Stimulated activated CD8-positive, alpha-beta memory T cell treated with anti-CD3 and anti-CD28 coated beads, Interleukin-4, amount 100 ng/mL, for 4 hours (primary cell): ENCODE measurements at places on chromosomes 12 and 14.

DNA sequence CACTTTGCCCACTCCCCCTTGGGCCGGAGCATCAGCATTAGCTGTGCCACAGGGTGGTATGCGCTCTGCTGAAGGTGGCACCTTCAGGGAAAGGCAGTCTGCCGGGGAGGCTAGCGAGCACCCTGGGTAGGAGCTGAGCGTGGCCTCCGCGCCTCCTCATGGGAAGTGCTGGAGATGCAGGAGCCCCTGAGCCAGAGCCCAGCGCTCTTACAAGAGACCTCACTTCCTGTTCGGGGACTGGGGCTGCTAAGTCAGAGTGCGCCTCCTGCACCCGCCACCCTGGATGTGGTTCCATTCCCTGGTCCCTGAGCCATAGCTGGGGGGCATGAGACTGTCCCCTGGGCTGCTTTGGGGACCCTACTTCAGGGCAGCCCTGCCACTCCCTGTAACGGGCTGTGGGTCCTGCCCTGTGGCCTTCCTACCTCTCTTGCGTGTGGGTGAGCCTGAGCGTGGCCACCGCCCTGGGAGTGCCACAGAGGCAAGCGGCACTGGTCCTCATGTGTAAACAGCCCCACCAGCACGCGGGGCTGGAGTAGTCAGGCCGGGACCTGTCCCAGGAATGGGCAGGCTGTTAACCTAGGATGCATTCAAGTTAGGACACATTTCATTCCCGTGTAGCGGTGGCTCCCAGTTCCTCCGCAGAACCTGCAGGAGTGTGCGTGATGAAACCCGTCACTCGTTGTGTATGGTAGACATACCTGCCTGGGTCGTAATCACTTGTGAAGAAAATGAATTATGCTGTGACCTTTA, 19.4 kb downstream of the COA8 start:
- DNase-seq = no peak

DNA sequence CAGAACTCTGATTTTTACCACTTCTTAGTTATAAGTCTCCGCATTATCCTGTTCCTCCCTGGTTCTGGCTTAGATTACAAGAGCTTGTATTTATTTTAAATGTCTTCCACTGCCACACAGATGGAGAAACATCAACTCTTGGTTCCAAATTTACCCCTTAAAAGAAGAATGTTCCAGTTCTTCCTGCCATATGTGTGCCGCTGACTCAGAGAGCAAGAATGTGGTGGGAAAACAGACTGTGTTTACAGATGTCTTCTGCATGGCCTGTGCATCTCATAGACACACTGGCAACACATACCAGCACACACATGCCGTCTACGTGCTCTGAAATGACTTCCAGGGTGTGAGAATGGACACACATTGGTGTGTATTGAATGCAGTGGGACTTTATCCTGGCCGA, 383.0 kb downstream of the LRIG3 start:
- no peak for DNase-seq

GRCh38 chr14:93346926-93347721, at the start of gene COX8C:
Gene COX8C, plus strand, starts transcription at chr14:93347182. Its CDS starts 87 bp downstream, at chr14:93347269.
- DNase-seq = no peak

DNA sequence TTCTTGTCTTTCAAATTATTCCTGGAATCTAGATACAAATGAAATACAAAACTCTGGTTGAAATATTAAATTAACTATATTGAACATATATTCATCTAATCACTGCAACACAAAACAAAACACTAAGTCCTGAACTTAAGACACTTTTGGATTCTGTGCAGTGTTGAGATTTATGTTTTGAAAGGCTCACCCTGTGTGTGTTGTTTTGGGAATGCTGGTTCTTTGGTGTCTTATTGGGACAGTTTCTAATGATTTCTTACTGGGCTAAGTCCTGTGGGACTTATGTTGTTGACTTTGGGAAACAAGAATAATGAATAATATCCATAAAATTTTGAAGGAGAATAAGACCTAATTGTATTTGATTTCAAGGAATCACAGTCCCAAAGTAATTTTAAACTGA, 153.2 kb downstream of the NAV3 start:
- DNase-seq = no peak

GRCh38 chr12:4174417-4174816, 99.1 kb upstream of the CCND2 start:
- DNase-seq = no peak

GRCh38 chr12:116065606-116066005, 211.9 kb downstream of the MED13L start:
- DNase-seq = no peak

DNA sequence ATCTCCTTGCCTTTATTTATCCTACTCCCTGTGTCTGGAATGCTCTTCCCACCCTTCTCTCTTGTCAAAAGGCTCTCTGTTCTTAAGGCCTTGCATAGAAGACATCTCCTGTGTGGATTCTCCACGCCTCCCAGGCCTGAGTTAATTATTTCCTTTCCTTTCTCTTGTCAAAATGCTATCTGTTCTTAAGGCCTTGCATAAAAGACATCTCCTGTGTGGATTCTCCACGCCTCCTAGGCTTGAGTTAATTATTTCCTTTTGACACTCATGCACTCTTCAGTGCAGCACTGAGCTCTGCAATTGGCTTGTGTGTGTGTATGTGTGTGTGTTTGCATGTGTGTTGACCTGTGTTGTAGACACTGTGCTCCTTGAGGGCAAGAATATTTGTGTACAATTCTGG, 52.1 kb upstream of the DCD start:
- no peak for DNase-seq

DNA sequence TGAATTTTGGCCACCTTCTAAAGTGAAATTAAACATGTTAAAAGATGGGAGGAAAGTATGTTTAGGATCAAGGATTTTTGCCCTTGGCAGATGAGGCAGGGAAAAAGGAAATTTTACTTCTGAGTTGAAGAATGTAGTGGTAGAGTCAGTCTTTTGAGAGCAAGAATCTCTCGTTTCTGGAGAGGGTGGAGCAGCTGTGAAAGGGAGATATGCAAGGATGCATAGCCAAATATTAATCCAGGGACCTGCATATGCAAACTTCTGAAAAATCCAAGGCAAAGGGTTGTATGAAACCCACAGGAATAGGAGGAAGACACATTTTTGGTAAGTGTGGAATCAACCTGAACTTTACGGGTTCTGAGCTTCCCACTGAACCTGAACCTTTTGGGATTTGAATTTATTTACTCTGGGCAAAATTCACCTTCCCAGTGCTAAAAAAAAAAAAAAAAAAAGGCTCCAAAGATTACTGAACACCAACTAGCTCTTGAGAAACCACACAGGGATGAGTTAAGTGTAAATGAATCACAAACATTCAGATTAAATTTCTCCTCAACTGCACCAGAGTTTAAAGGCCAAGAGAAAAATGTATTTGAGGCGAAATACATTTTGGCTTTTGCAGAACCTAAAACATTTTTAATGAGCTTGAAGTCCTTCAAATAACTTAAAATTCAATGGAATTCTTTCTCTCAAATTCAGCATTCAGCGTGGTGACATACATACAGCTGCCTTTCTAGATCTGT, 187.1 kb upstream of the CDKN3 start:
- no peak for DNase-seq

DNA sequence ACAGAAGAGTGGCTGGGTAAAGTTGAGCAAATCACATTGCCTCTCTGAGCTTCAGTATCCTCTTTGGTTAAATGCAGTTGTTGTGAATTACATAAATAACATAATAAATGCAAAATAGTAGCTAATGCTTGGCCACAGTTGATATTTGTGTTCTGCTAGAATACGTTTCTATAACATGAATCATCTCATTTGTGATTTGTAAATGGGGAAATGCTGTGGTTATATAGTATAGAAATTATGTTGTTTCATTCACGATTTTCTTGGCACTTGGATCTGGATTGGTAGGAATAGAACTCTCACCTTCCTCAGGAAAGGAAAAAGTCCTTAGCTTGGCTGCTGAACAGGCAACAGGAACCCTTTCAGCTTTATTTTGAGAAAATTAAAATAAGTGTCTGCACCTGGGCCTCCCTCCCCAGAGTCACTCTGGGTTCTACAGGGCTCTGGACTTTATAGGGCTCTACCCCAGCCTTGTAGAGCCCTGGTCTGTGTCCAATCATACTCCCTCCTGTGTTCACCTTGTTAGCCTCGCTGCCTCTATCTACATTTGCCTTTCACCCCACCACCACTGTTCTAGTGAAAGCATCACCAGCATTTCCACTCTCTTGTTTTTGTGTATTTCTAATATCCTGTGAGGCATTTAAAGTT, 107.7 kb upstream of the BCAT1 start:
- no peak for DNase-seq

GRCh38 chr14:94180655-94181271, 6.6 kb downstream of the PPP4R4 start:
- no peak for DNase-seq

DNA sequence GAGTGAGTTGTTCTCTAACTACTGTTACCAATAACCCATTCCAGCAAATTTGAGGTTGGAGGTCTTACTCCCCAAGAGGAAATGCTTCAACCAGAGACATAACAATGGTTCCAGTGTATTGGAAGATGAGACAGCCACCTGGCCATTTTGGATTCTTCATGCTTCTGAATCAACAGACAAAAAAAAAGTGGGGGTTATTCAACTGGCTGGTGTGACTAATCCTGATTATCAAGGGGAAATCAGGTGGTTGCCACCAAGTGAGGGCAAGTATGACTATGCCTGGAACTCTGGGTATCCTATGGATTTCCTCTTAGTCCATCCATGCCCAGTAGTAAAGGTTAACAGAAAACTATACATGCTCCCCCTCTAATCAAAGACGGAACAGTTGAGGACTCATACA, 29.9 kb upstream of the ZNF641 start:
- DNase-seq = no peak

DNA sequence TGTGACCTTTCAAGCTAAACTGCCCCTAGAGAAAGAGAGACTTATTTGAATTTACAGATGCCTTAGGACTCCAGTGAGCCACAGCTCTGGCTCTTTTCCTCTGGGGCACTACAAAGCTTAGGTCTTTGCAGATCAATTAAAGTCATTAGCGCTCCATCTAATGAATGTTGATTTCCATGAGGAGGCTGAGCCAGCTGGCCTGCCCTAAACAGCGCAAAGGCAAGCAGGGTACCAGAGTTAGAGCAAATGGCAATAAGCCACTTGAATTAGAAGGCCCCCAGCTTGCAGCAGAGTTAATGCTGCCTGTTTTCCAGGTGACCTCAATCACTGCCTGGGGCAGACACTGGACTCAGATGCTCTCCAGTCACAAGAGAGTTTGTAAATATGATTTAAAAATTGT, 695.3 kb downstream of the DIO2 start:
- DNase-seq = no peak

- no peak for DNase-seq
Measured at GRCh38 chr14:80621701-80622100, 319.8 kb downstream of the CEP128 start.

DNA sequence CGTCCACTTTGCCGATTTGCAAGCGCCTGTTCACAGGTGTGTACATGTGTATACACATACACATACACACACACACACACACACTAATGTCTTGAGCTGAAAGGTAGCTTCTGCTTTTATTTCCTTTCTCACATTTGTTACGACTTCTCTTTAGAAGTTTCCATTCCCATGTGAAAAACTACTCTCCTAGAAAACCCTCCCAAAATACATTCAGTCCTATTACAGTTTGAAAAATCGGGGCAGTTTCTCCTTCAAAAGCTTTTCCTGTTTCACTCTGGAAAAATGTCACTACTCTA, 3.9 kb downstream of the BLTP3B start:
- DNase-seq = no peak

GRCh38 chr12:59131462-59131861, 211.2 kb upstream of the LRIG3 start:
- no peak for DNase-seq

DNA sequence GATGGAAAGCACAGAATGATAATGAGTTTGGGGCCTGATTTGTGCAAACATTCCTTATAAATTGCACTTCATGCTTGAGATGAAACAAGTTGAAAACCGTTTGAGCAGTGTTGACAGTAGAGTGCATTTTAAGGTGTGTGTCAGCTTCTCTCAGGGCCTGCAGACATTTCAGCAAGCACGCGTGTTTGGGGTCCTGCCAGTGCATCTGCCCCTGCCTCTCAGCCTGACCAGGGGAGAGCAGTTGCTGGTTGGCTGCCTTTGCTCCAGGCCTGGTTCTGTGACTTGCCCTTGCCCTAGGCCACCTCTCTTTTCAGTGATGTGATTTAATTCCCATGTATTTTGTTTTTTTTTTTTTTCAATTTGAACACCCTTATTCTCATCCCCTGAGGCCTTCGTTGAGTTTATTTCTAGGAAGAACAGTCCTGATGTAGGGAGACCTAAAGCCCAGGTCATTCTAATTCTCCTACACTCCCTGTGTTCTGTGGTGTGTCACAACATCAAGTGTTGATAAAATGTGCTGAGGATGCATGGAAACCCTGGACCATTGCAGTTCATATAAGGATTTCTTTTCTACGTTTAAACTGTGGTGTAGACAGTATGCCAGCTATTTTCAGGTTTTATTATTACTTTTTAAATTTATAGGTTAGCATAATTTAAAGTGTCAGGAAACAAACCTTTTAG, 40.1 kb upstream of the AMN start:
- no peak for DNase-seq

DNA sequence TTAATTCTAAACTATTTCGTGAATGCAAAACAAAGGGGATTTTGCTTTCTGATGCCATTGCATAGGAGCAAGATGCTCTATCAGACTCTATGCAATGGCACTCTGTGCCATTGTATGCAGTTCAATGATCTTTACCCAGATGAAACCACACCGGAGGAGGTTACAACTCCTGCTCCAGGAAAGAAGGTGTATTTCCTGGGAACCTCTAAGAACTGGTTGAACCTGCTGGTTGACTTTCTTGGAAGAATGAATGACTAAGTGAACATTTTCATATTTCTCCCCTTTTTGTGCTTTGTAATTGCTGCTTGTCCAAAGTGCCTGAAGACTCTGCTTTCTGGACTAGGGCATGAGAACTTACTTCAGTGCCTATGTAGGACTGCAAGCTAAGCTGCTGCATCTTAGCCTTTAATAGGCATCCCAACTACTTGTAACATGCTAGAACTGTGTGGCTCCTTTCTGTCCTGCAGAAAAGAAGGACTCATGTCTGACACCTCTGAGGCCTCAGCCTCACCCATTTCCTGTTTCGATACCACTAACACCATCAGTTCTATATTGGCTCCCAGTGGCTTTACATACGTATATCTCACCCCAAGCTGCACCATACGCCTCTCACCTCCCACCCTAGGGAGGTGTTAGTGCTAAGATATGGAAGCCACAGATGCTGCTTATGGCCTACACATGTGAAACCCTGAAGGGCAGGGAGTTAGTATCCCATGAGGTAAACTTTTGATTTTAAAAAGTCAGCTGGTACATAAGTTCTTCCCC, 193.5 kb upstream of the CNOT2 start:
- peak; percentile 20 for DNase-seq

GRCh38 chr14:94355191-94355794, 32.2 kb upstream of the SERPINA6 start:
- no peak for DNase-seq

GRCh38 chr12:12467688-12468261, 94.9 kb downstream of the DUSP16 start:
- no peak for DNase-seq

- DNase-seq = no peak
Measured at GRCh38 chr14:103539056-103539825, 10.2 kb downstream of the TRMT61A start.

- DNase-seq = no peak
Measured at GRCh38 chr14:35553808-35554207, 19.8 kb downstream of the INSM2 start.
